ENCODE measurements at places on chromosomes 4 and X.

DNA sequence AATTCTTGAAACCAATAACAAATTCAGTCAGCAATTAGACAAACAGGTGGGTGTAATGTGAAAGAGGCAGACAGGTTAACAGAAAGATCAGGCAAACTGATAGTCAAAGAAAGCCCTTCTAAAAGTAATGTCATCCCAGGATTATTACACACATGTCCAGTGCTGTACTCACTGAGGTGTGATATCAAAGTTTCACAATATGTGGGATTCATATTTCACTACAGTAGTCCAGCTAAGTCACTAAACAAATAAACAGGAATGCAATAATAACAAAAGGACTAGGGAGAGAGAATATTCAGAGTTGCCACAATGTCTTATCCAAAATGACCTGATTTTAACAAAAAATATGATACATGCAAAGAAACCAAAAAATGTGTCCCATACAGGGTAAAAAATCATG is 787.5 kb downstream of the FSTL5 start:
- DNase-seq, result no peak

GRCh38 chr4:102809190-102809589 is 18.2 kb downstream of the UBE2D3 start:
- DNase-seq, result no peak

GRCh38 chrX:120304256-120304655 is 7.0 kb downstream of the TMEM255A start:
- DNase-seq, result no peak

DNA sequence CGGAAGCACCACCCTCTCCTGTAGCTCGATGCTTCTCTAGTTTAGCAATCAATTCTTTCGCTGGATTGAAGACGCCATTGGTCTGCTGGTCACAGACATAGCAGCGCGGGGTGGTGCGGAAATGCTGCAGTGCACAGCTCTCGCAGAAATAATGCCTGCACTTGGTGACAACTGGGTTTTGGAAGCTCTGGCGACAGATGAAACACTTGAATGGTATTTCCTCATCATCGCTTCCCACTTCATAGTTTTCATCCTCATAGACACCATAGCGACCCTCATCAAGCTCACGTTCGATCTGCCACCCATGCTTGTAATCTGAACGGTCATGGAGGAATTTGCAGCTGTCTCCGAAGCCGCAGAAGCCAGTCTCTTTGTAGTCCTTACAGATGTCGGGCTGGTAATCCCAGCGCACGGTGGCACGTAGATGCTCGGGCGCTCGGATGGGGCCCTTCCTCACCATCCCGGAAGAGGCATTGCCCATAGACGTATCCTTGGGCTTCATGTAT is 854 bp downstream of the RNF113A start:
- no peak for DNase-seq

- DNase-seq, result no peak
These were observed 176.0 kb upstream of the NWD2 start for GRCh38 chr4:37068580-37068979.

- no peak for DNase-seq
These were observed 349.6 kb downstream of the GPAT3 start for GRCh38 chr4:83885256-83886182.

GRCh38 chrX:114028907-114029662 is 554.8 kb upstream of the HTR2C start:
- DNase-seq, result no peak

DNA sequence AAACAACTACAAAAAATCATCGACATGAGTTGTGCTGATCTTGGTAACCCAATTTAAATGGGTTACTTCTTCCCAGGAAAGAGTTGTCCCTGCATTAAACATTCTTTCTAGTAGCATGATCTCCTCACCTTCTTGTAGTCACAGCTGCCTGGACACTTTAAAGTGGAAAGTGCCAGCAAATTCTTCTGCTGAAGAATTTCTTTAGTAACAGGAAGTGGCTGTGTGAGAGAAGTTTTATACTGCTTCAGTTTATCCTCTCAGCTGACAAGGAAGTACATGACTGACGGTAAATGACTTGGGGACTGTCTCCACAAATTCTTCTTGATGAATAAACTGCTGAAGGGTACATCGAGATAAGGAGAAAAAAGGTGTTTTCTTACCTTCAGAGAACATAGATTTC is 18.2 kb upstream of the TNIP3 start:
- DNase-seq, result no peak

- DNase-seq, result no peak
These were observed 2.3 kb upstream of the HNRNPD start for GRCh38 chr4:82376109-82376508.

GRCh38 chr4:122602277-122603142 is 18.4 kb downstream of the IL21 start:
- DNase-seq, result no peak

GRCh38 chr4:133565379-133565778 is 416.3 kb downstream of the PCDH10 start:
- DNase-seq, result no peak

DNA sequence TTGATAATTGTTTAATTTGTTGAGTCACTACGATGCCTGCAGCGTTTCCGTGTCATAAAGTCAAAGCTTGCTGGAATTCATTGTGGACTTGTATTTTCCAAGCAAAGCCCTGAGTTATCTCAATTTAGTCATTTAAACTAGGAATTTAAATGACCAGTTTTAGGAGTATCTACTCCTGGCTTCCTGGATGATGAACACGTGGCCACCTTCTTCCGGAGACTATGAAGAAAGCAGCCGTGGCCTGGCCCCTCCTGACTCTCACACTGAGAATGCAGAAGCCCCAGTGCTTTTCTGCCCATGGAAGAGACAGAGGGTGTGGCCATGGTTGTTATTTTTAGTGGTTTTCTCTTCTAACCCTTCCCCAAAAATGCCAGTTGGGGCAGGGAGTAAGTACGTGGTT is 250.7 kb upstream of the GATB start:
- DNase-seq, result no peak

GRCh38 chr4:72430050-72430449 is 139.0 kb downstream of the ADAMTS3 start:
- DNase-seq, result no peak

DNA sequence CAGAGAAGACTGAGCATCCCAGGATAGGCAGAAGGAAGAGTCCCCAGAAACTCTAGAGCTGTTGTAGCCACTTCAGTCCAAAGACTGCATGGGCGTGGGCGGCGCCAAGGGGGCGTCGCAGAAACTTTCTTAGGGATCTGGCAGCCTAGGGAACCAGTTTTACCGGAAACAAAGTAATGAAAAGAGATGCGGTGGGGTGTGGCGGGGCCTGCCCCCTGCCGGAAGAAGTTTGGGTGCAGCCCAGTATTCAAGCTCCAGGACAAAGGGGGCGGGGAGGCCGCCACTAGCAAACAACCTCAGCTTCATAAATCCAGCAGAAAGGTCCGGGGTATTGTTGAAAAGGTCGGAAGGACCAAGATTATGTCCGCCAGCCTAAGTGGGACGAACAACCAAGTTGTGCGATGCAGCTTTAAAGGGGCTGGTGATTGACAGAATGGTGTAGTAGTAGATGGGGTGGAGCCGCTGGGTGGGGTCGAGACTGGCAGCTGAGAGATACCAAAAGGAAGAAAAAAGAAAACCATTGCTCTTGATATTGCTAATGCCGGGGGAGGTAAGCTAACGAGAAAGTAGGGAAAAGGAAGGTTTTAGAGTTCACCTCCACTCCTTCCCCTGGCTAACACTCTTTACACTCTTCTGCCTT is 190.5 kb downstream of the RRAGB start:
- no peak for DNase-seq

GRCh38 chr4:96593422-96593821 is 753.5 kb downstream of the PDHA2 start:
- no peak for DNase-seq

- no peak for DNase-seq
These were observed 42.5 kb downstream of the VGLL1 start for GRCh38 chrX:136574548-136574947.

GRCh38 chrX:19462879-19463278 is 52.4 kb downstream of the MAP3K15 start:
- DNase-seq, result no peak

- DNase-seq, result no peak
These were observed 562.8 kb upstream of the POU3F4 start for GRCh38 chrX:82945332-82945731.

DNA sequence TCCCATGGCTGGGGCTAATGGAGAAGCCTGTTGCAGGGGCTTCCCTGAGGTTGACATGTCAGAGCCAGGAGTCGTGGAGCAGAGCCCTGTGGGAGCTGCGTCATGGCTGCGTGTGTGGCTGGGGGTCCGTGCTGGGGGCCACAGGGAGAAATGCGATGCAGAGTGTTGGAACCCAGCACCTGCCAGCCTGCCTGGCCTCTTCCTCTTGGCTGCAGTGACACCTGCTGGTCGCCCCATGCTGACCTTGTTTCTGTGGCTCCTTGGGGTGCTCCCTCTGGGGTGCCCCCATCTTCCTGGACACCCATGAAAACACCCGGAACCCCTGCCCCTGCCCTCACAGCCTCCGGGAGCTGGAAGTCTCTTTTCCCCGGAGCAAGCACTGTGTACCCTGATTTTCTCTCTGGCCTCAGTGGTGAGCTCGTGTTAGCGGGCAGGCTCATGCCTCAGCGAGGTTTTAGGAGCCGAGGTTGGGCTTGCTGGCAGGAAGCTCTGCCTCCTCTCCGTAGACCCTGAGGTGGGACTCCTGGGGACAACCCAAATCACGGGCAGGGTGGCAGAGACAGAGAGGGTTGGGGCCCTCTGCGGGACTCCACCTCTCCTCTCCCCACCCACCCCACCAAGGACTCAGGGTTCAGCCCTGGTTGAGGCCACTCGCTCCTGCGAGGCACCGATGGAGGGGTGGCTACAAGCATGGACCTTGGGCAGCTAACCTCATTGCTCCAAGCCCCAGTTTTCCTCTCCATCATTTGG is 103.7 kb downstream of the SORCS2 start:
- no peak for DNase-seq

GRCh38 chr4:25107827-25108516 is 52.3 kb downstream of the SEPSECS start:
- no peak for DNase-seq

DNA sequence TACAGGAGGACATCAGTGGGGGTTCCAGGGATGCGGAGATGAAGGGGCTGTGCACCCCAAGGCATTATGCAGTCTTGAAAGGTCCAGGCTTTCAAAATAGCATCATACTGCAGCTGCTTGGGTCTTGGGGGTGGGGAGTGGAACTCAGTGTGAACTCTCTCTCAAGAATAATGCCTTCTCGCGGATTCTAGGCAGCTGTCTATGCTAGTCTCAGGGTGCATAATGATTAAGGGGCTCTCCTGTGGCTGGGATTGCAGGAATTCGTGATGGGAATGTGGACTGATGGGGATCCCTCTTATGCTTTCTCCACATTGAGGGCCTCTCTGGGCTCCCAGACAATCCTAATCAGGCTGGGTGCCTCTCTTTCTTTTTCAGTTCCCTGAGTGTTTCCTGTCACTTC is 172.2 kb upstream of the ARHGAP24 start:
- DNase-seq, result no peak

- DNase-seq, result no peak
These were observed 87.9 kb downstream of the BCOR start for GRCh38 chrX:40009890-40010289.

DNA sequence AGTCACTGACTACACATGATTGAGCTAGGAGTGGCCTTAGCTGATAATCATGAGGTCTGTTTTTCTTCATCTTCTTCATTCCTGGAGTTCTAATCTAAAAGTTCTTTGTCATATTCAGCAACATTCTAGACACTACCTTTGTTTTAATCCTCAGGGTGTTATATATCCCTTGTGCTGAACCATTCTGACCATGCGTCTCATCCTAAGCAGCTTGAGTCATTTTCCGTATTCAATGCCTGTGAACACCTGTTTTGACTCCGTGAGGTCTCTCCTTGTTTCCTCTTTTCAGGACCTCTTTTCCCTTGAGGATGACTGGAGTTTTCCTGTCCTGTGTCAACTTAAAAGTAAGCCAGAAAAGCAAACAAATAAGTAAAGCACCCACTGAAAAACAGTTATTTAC is 597.9 kb downstream of the GBA3 start:
- peak; percentile 35 for DNase-seq

- peak; percentile 65 for DNase-seq
These were observed 1.5 kb downstream of the EVC start for GRCh38 chr4:5712517-5712916.

GRCh38 chrX:29478336-29479069 is 736.9 kb upstream of the MAGEB2 start:
- no peak for DNase-seq

GRCh38 chr4:88821522-88821921 is 123.9 kb upstream of the NAP1L5 start:
- no peak for DNase-seq

GRCh38 chrX:101260435-101260834 is 30.7 kb downstream of the TAF7L start:
- no peak for DNase-seq

- DNase-seq, result no peak
These were observed 120.6 kb upstream of the LNX1 start for GRCh38 chr4:53711926-53712325.

DNA sequence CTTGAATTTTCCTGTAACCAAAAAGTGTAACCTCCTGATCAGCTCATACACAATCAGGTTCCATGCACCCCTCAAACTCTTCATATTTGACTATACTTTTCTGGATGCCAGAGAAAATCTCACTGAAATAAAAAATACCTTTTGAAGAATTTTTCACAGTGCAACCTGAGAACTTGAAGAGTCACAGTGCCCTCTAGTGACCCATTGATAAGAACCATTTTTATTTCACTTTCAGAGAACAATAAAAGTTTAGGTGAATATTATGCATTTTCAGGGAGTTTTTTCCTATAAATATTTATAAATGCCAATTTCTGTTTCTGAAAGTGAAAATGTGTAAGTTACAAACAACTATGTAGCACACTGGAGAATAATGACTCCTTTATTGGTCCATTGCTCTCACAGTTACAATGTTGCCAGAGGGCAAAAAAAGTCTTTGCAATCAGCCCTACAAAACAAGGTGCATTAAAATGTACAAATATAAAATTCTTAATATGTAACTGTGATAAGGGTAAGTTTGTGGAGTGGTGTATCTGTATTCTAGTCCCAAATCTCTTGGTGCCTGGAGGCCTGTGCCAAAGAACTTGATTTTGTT is 153.6 kb upstream of the INTU start:
- DNase-seq, result no peak

DNA sequence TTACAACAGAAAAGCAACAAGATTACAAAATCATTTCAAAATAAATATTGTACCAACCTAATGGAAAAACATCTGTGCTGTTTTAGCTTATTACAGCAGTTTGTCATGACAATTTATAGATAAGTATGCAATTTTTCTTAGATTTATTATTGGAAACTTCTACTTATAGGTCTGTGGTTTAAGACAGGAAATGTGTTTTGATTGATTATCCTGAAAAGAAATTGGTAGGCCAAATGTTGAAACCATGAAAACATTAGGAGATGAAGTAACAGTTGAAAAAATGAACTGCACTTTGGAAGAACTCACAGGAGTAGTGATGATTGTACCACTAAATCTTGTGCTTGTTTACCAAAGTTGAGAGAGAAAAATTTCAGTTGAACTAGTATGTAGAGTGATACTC is 162.2 kb upstream of the GIMD1 start:
- no peak for DNase-seq

- DNase-seq, result no peak
These were observed 364.0 kb downstream of the TMA16 start for GRCh38 chr4:163858515-163858914.

DNA sequence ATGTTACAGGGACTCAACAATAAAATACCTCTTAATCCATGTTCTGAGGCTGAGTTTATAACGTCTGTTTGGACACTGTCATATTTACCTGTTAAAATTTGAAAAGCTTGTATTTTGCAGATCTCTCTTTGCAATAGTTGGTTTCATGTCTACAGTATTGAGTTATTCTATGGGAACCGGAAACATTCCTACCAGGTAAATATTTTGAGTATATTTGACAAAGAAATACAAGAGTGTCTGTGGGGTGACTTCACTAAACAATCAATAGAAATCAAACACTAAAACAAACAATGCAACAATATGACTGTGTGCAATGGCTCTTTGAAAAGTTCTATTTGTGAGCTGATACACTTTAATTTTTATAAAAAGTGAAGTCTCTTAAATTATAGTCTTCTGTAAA is 47.7 kb upstream of the CXCL8 start:
- DNase-seq, result no peak
